Gastrocnemius medialis (tissue), 4 donors: ENCODE measurements at places on chromosomes 12 and 14. TPM values are rescaled to one million over a fixed set of nuclear protein-coding genes. Genes with fewer than 3 reads are reported as not detected.

PLEKHG3 gene
- 18.8 TPM for total RNA-seq

RNF212B gene
- not detected for total RNA-seq

DNA sequence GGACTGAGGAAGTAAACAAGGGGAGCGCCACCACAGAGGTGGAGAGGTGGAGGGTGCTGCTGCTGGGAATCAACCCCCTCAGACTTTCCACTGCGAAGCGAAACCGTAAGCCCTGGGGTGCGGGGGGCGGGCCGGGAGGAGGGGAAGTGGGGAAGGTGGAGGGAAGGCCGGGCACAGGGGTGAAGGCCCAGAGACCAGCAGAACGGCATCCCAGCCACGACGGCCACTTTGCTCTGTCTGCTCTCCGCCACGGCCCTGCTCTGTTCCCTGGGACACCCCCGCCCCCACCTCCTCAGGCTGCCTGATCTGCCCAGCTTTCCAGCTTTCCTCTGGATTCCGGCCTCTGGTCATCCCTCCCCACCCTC lies at the start of gene LAG3:
TSS of gene LAG3 (plus strand) at position 190 of the 365 bp plus-strand sequence. CDS start 333 bp downstream, outside the sequence.
- no peak for DNase-seq

GRCh38 chr12:52352951-52353350 lies 14.3 kb downstream of the KRT85 start:
- no peak for DNase-seq

DNA sequence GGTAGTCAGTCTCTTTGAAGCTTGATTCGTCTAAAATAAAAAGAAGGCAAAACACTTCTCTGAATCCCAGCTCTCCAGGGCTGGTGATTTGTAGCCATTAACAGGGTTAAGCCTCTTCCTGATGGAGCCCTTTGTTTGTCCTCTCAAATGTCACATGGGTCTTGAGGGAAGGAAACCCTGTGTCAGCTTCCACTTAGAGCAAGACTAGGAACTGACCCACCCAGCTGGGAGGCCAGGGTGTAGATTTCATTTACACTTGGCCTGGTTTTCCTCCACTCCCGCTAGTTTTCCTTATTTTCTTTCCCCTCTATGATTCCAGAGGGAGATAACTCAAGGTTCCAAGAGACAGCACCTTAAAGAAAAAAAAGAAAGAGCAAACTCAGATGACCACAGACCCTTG lies 230.5 kb upstream of the EGLN3 start:
- no peak for DNase-seq

DNA sequence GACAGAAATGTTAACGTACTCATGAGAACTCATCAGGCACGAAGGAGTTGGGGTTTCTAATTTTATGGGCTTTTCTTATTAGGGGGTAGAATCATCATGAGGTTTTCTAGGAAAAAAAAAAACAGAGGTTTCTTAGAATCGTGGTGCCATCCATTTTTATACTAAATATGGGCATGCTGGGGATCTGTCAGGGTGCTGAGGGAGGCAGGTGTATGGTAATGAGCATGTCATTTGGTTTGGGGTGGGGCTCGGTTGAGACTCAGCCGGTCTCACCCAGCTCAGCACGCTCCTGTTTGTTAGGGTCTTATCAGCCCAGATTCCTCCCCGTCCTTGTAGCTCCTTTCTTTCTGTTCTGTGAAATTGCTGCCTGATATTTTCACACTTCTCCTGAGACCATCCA lies 98.2 kb downstream of the DICER1 start:
- no peak for DNase-seq

DNA sequence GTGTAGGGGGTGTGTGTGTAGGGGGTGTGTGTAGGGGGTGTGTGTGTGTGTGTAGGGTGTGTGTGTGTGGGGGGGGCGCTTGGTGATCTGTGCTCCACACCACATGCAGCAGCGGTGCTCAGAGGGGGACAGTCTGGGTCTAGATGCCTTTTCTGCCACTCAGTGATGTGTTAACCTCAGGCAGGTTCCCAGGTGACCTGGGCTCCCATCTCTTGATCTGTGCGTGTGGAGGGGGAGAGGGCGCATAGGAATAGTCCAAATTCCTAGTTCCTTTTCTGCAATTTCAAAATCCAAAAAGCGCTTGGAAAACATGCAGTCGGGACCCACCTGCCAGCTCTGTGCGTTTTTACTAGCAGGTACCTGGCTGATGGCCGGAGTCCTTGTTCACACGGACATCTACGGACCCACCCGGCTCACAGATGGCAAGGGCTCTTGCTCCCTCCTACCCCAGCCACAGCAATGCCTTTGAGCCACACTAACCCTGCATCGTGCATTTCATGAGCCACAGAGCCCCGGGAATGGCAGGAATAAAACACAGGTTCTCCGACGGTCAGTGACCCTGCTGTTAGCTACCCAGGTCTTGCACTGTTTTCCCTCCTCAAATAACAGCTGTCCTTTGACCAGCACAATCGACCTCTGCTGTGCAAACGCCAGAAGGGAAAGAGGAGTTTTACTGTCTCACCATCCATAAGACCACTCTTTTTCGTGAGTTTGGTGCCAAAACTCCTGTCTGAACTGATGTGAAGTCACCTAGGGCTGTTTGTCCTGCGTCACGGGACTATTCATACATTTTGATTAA lies 120.8 kb downstream of the GLT1D1 start:
- no peak for DNase-seq

PLXNC1 gene
- total RNA-seq: 0.70 TPM

CRIP1 gene
- total RNA-seq: 6.9 TPM

DNA sequence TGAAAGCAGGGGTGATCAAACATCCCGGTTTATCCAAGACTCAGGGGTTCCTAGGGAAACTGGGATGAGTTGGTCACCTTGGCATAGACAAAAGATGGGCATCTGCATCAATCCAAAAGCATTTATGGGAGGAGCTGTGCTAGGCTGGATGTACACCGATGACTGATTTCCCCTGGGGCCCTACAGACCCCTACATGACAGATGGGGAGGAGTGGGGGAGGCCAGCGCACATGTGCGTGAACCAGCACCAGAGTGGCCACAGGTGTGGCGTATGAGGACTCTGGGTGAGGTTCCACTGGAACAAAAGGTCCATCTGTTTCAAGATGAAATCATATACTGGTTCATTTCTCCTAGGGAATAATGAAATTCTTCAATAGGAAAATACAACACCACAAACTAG lies 210.4 kb downstream of the ITPR2 start:
- DNase-seq: no peak

POTEG gene
- total RNA-seq: not detected

KLRK1 gene
- total RNA-seq: not detected

DNA sequence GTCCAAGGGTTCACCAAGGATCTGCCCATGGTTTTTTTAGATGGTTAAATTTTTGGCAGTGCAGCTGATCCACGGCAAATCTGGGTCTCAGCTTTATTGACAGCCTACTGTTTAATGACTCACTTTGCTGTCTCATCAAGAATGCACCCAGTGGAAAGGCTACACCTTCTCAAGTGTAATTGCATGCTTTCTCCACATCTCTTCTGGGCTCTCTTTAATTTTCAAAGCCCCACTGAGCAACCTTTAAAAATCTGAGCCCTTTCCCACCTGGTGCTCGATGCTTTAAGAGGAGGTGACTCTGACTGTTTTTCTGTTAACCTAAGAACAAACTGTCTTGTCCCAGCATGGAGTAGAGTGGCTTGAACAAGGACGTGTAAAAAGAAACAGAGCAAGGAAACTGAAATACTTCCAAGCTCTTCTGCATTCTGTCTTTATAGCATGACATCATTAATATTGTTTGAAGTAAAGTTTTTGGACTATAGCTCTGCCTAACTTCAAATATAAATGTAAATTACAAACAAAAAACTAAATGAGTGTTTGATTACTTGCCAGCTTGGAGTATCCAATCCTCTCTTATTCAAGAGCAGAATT lies 214.2 kb upstream of the KRR1 start:
- no peak for DNase-seq

DNA sequence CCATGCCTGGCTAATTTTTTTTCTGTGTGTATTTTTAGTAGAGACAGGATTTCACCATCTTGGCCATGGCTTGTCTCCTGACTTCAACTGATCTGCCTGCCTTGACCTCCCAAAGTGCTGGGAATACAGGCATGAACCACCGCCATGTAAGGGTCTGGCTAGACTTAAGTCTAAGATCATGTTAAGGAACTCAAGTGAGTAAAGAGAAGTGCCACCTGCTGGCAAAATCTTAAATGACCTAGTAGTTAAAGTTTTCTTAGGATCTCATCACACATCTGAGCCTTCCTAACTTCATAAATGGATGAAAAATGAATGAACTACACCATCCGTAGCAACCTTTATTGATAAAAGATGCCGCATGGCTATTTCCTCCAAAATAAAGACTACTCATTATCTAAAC lies 1.7 kb upstream of the C12orf56 start:
- no peak for DNase-seq

DNA sequence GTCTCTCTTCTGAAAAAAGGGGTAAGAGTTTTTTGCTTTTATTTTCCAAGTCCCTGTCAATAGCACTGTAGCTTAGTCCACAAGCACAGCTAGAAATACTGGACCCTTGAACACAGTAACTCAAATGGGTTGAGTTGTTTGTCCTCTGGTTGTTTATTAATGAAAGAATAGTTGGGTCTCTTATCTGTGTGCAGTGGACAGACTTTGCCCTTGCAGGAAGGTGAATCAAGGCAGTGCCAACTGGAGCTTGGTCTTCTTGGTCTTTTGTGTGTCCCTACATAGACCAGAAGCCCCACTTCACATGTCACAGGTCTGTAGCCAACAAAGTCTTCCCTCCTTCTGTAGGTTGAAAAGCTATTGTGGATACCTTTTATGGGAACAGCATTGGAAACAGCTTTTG lies 322.0 kb downstream of the AACS start:
- DNase-seq: no peak

- DNase-seq: no peak
Measured at GRCh38 chr12:78880078-78880477, 15.5 kb downstream of the SYT1 start.

- no peak for DNase-seq
Measured at GRCh38 chr12:43621262-43621661, 69.3 kb upstream of the ADAMTS20 start.

SLC39A5 gene
- not detected for total RNA-seq

DNA sequence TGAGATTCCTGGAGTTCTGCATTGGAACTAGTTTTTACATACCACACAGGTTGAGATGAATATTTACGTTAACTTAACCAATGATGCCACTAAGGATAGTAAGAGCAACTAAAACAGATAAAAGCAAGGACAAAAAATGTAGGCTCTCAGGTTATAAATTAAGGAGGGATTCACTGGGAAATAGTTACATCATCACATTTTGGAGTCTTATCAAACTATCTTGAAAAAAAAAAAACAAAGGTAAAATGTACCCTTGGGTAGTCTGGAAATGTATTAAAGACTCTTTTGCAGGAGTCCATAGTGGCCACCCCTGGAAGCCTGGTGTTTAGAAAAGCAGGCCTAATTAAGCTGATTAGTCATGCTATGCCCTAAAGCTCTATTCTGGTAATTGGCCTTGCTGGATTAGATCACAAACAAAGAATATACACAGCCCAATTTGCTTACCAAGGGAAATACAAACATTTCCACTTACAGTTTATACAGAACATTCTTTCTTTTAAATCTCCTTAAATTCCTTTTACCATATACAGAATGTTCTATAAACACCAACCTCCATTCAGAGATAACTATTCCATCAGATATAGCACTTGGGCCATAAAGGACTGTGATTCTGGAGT lies 39.3 kb downstream of the SLC25A47 start:
- DNase-seq: no peak

TMEM229B gene
- total RNA-seq: 0.07 TPM

SLC10A1 gene
- total RNA-seq: 0.23 TPM

PIANP gene
- total RNA-seq: not detected

NPFF gene
- total RNA-seq: not detected

DNA sequence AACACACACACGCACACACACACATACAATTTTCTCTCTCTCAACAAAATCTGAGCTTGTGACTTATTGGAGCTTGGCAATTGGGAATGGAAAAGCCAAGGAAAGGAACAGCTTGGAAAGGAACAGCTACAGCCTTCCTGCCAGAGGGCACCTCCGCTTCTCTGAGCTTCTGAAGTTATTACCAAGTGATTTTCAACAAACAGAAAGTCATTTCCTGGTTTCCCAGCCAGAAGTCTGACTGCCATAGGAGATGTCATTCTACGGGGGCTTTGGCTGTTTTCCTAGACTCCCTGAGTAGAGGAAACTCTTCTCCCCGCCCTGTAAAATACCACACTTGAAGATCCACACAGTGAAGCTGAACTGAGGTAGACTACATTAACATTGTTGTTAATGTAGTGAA lies 198.3 kb downstream of the CFAP54 start:
- DNase-seq: no peak

KRT73 gene
- not detected for total RNA-seq

GRCh38 chr14:75041613-75042012 lies 9.7 kb downstream of the MLH3 start:
- no peak for DNase-seq

GRCh38 chr14:89417465-89418225 lies 612 bp upstream of the FOXN3 start:
- DNase-seq: peak; percentile 73

FGF6 gene
- 5.9 TPM for total RNA-seq

PZP gene
- 0.46 TPM for total RNA-seq

FAIM2 gene
- total RNA-seq: 1.1 TPM

DNA sequence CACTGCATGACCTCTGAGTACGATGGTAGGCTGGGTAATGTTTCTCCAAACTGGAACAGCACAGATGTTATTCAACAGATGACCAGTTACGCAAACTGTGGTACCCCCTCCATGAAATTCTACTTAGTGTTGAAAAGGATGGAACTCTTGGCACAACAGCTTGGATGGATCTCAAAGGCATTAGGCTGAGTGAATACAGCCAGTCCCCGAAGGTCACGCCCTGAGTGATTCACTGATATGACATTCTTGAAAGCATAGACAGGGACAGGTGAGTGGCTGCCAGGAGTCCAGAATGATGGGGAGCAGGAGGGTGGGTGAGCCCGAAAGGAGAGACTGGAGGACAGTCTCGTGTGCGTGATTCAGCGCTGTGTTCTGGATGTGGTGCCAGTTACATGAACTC lies 187.5 kb upstream of the TMEM132C start:
- no peak for DNase-seq

- no peak for DNase-seq
Measured at GRCh38 chr12:119601877-119602733, 8.5 kb downstream of the TMEM233 start.

DNA sequence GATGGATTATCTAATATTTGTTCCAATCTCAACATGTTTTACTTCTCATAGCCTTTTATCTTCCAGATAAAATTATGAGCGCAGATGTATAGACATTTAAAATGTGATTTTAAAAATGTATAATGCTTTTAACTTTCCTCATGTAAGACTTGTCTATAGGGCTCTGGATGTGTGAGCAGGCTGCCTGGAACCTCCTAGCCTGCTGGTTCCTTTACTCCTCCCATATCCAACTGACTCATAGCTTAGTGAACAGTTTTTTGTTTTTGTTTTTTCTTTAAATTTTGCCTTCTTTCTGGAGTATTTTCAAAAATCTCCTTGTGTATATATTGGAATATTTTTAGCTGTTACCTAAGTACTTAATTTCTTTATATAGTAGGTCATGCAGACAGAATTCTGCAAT lies 115.4 kb downstream of the PDE3A start:
- DNase-seq: no peak

GRCh38 chr12:65074932-65075331 lies 46.2 kb downstream of the WIF1 start:
- no peak for DNase-seq

GRCh38 chr12:105644770-105645169 lies 314.3 kb downstream of the C12orf75 start:
- DNase-seq: no peak

- no peak for DNase-seq
Measured at GRCh38 chr12:68235576-68235975, 10.0 kb upstream of the IL26 start.

HOXC4 gene
- 0.75 TPM for total RNA-seq
